Mesenchymal stem cell (in vitro differentiated cells and primary cell): ENCODE measurements at places on chromosomes 7 and 10.

- no peak overlapping the region for H3K4me3 ChIP-seq
- no peak for DNase-seq
- H3K27ac ChIP-seq = no peak overlapping the region
- H3K4me1 ChIP-seq = no peaks in the 10 kb centered on the region
- H3K36me3 ChIP-seq = no peaks in the 10 kb centered on the region
Measured at GRCh38 chr10:59460601-59461000, 98.3 kb upstream of the FAM13C start.

DNA sequence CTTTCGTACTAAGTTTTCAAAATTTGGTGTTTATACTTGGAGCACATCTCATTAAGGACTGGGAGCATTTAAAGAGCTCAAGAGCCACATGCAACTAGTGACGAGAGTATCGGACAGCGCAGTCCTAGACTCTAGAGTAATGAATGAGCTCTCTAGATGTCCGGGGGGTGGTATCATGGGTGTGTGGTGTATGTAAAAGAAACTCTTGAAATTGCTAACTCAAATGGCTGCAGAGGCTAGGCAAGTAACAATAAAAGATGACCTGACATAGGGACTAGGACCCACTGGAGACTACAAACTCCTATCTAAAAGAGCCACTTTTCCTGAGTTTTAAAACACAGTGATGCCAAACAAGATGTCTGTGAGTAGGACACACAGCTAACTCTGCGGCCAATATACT lies 14.0 kb downstream of the MYOZ1 start:
- H3K4me1 ChIP-seq = peaks cover 12% of the 10 kb centered on the region
- no peak overlapping the region for H3K4me3 ChIP-seq
- DNase-seq = no peak
- H3K27me3 ChIP-seq = no peaks in the 10 kb centered on the region
- no peak overlapping the region for H3K27ac ChIP-seq
- no peaks in the 10 kb centered on the region for H3K36me3 ChIP-seq

GRCh38 chr10:71742301-71743088 lies 22.9 kb upstream of the C10orf105 start:
- no peak for DNase-seq
- H3K4me1 ChIP-seq = no peaks in the 10 kb centered on the region
- H3K36me3 ChIP-seq = no peaks in the 10 kb centered on the region

DNA sequence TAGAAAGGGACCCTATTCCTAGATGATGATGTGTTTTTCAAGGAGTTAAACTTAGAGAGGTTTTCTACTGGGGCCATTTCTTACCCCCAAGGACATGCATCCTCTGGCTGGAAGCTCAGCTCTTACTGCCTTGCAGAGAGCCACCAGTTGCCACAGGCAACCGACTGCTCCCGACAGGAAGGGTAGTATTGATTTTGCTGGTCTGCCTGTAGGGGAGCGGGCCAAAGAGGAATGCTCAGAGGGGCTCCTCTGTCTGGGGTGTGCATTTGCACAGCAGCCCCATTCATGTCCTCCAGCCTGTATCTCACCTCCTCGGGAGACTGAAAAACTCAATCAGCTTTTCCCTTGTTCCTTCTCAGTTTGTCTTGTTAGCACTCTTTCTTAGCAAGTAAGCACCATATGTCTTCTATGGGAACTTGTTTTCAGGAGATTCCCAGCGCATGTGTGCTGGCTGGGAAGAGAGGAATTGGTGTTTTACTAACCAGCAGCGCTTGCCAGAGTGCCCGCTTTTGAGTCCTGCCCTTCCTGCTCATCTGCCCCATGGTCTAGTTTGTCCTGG lies 739.0 kb upstream of the GALNT17 start:
- no peaks in the 10 kb centered on the region for H3K27me3 ChIP-seq
- DNase-seq = no peak
- H3K36me3 ChIP-seq = no peaks in the 10 kb centered on the region
- H3K27ac ChIP-seq = no peak overlapping the region

DNA sequence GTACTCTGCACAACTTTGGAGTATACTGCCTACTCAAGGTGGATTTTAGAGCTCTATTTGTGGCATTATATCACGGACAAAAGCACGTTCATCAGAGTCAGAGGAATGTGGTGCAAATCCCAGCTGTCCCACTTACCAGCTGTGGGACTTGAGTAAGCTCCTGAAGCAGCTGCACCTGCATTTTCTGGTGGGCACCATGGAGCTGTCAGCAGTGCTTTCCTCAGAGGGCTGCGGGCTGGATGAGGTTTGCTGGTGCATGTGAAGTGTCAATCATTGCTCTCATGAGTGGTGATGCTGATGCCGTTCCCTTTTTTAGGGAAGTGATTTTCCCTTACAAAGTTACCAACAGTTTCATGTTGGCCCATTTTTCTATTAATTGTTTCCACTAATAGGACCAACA lies 53.4 kb downstream of the EGFR start:
- no peak overlapping the region for H3K4me3 ChIP-seq
- H3K27me3 ChIP-seq = no peaks in the 10 kb centered on the region
- peaks cover 32% of the 10 kb centered on the region for H3K4me1 ChIP-seq
- no peak for DNase-seq
- H3K36me3 ChIP-seq = peaks cover 10% of the 10 kb centered on the region
- no peak overlapping the region for H3K27ac ChIP-seq
